LHCN-M2 (cell line): ENCODE measurements at places on chromosomes 6 and 20. TPM values are rescaled to one million over a fixed set of nuclear protein-coding genes. Genes with fewer than 3 reads are reported as not detected.

The SLC17A3 gene
- not detected in 2 replicates for total RNA-seq

The MRPS18A gene
- total RNA-seq, result 36.3 and 37.1 TPM in 2 replicates

The JPH2 gene
- 24.4 and 31.8 TPM in 2 replicates for total RNA-seq

The FNDC1 gene
- not detected in 2 replicates for total RNA-seq

The SULF2 gene
- 2.4 and 3.2 TPM in 2 replicates for total RNA-seq

The KAT14 gene
- 18.2 and 19.2 TPM in 2 replicates for total RNA-seq
